ENCODE measurements at places on chromosomes 13 and 19.

DNA sequence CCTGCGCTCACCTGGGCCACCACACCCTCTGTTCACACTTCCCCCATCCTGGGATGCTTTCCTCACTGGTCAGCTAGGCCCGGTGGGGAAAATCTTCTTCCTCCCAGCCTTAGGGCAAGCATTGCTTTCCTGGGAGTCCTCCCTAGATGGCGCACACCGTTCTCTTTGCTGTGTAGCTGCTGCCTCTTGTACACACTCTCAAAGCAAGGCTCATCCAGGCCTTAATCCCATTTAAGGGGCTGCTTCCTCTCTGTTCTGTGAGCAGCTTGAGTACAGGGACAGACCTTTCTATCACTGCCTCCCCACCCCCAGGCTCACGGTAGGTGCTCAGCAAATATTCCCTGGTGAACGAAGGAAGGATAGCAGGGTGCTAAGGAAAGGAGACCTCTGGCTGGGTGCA, 11.1 kb downstream of the SLC7A10 start:
- DNase-seq: no peak

DNA sequence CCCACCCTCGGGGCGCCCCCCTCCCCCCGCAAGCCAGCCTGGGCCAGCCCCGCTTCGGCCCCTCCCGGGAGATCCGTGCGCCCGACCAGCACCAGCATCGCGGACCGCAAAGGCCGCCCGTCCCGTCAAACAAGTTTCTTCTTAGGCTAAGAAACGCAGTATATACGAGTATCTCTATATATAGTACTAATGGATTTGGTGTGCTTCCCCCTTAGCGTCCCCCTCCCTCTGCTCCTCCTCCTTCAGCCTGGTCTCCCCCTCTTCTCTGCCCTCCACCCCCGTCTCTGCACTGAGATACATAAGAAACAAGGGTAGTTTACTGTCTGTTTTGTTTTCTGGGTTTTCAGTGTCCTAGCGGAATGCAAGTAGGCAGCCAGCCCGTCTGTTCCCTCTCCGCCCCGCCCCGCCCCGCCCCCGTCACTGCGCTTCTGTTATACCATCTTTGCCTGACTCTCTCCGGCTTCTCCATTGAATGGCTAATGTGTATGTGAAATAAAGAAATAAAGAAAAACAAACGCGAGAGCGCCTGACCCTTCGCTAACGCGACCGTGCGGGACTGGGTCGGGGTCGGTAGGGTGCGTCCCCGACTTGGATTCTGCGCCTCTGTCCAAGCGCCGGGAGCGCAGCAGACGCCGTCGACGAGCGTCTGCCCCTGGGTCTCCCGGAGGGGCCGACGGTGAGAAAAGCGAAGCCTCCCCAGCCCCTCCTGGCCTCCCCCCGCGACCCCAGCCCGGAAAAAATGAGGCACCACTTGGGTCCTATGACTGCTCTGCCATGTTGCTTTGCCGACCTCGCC, 4.2 kb downstream of the LYL1 start:
- no peak for DNase-seq

GRCh38 chr13:98773921-98774320, 21.4 kb upstream of the SLC15A1 start:
- DNase-seq: no peak

GRCh38 chr13:109769275-109769674, 17.1 kb downstream of the IRS2 start:
- no peak for DNase-seq

GRCh38 chr13:79384022-79384610, 21.9 kb downstream of the RBM26 start:
- DNase-seq: no peak

GRCh38 chr19:45496349-45496953, 396 bp downstream of the RTN2 start:
- no peak for DNase-seq

GRCh38 chr19:10760273-10760944, 42.5 kb downstream of the DNM2 start:
- DNase-seq: peak; percentile 96

- DNase-seq: no peak
Measured at GRCh38 chr19:6970021-6970420, 51.2 kb downstream of the MBD3L2B start.

DNA sequence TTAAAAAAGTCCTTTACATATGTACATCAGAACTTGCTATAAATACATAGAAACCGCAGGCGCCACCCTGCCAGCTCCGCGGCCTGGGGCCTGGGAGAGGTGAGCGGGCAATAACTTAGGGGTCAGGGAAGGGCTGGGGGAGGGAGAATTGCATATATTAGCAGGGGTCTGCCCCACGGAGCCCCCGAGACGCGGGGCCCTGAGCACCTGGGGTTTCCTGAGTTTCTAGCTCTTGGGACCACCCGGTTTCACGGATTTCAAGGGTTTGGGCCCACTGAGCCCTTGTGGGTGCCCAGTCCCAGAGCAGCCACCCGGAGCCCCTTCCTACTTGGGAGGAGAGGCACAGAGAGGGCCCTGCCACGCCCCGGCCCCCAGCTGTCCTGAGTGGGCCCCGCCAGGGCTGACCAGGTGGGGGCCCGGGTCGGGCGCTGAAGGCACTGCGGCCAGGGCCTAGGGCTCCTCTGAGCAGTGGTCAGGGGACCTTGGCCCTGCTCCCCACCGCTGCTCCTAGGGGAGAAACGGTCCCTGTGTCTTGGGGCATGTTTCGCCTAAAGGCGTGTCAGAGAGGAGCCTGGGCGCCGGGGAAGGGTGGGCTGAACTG, 4.0 kb downstream of the GPX4 start:
- no peak for DNase-seq

DNA sequence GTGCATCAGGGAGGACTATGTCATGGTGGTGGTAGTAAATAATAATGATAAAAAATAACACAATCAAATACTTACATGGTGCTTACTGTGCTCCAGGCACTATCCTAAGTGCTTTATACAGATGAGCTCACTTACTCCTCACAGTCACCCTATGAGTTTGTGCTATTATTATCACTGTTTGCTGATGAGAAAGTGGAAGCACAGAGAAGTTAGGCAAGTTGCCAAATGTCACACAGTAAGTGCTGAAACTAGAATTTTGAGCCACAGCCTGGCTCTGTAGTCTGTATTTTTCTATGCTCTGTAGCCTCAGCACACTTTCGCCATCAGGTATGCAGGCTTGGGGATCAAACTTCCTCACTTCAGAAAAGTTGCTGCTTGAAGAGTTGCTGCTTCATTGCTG, 46.6 kb downstream of the HTR2A start:
- no peak for DNase-seq

GRCh38 chr13:100382785-100383184, 205.8 kb downstream of the GGACT start:
- DNase-seq: no peak

DNA sequence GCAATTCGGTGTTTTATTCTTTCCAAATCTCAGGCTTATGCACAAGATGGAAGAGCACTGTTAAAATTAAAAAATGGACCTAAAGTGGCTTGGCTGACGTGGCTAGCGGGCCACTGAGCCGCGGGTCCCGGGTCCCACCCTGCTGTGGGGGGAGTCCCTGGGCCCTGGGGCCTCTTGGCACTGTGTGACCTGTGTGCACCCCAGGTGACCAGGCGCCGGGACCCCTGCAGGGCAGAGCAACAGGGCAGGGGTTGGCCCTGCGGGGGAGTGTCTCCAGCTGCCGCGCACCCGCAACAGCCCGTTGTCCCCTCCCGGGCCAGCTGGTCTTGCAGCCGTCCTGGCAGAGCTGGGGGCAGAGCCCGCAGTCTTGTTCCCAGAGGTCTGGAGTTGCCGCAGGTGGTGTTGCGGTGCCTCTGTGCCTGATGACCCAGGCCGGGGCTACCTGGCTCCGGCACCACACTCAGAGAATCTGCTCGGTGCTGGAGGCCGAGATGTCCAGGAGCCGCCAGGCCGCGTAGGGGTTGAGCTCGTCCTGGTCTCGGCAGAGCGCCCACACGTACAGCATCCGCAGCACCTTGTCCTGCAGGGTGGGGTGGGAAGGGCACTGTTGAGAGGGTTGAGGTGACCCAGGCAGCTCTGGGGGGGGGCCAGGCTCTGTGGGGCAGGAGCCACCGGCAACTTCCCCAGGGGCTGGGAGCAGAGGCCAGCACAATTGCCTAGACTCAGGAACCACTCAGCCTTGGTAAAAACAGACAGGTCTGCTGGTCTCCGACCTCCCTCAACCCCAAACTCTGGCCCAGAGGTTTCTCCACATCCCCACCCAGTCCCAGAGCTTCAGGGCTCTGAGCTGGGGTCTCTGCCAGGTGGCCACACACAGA, 1.0 kb upstream of the CTXN1 start:
- DNase-seq: no peak

GRCh38 chr13:20728579-20729311, 25.2 kb downstream of the IL17D start:
- DNase-seq: no peak

- DNase-seq: no peak
Measured at GRCh38 chr13:104411141-104411765, 1345.0 kb upstream of the SLC10A2 start.

DNA sequence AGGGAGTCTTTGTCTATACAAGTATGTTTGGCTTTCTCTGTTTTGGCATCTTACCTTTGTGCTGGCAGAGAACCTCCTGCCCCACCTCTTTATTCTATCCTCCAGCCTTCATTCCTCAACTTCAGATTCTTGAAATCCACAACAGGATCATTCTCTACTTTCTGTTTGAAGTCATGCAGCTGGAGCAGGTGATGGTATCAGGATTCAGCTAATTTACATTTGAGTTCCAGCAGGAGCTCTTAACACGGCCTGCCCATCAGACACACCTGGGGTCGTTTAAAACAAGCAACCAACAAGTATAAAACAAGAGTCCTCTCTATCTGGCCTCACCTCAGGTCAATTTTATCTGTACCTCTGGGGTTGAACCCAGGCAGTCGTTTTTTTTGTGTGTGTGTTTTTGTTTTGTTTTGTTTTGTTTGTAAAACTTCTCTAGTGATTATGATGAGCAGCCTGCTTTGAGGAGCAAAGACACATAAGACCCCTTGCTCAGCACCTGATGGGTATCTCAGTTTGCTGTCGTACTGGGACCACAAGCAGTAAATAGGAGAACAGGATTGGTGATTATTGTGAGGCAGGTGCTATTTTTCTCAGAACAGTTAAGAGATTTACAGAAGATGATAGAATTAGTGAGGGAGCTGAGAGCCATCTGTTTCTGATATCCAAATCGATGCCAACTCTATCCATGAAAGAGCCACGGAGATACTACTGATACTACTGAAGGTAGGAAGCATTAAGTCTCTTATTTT, 78.4 kb downstream of the GPC6 start:
- no peak for DNase-seq

- no peak for DNase-seq
Measured at GRCh38 chr13:112619730-112620631, 32.0 kb upstream of the TUBGCP3 start.

- no peak for DNase-seq
Measured at GRCh38 chr13:48892688-48893075, 83.0 kb upstream of the FNDC3A start.

DNA sequence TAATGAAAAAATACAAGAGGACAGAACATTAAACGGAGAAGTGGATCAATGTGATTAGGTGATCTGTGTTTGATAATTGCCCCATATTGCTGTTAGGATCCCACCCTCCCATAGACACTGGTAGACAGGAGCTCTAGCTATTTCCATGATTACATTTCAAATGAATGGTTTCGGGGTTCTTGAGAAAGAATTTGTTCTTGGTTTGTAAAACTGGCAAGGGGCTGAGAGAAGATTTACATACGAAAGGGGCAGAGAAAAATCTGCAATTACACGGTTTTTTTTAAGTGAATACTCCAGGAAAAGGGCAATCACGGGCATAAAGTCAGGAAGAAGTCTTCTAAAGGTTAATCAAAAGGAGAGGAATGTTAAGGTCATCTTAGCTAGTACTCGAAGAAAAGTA, 2125.7 kb upstream of the PCDH20 start:
- no peak for DNase-seq

DNA sequence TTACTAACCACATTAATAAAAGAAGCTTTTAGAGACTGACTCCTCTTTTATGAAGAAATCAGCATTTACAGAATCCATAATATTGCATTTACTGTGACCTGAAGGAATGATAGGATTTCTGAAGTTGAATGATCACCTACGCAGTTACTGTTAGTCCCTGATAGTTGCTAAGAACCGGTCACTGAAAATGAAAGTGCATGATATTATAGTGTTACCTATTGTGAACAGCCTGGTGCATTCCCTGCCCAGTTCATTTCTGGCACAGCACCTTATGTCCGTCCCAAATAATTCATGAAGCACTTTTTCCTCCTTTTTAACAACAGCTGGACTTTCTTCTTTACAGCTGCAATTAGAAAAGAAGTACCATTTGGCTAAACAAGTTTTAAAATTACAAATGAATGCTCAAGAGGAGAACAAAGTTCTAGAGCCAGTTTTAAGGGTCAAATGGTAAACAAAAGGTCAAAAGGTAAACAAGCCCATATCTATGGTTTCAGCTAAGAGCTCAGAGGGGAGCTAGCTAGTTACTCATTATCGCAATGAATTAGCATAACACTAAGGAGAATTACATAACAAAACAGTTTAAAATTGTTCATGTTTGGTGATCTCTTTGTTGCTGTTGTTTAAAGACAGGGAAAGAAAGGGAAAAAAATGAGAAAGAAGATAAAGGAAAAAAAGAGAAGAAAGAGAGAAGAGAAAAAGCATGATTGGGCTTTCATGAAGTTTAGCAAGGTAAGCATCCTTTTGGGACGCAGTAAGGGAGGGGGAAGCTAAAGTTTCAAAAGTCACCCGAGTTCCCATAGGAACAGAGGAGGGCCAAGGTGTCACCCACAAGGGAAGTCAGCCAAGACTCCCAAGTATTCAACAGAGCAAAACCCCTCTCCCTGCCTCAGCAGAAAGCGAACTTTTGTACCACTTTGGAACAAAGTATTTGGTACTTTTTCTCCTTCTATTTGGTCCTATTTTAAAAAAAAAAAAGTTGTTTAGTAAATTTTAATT, 50.2 kb downstream of the FLT3 start:
- no peak for DNase-seq

GRCh38 chr13:44237276-44237767, 136.3 kb upstream of the SERP2 start:
- peak; percentile 21 for DNase-seq

- no peak for DNase-seq
Measured at GRCh38 chr19:56942756-56943155, 102.2 kb upstream of the PEG3 start.

DNA sequence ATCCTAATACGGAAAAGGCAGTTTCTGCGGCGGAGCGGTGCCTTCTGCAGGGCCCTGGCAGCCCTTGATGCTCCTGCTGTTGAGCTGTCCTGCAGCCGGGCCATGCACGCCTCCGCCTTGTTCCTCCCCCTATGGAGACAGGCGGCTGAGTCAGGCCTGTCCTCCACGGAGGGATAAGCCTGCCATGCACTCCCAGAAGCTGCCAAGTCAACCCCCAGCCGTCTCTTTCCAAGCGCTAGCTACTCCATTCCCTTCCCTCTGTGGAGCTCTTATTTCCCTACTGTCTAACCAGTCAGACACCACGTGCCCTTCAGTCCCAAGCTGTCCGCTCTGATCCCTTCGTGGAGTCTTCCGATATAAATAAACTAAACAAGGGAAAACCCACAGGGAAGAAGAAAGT, 197.0 kb downstream of the COL4A1 start:
- peak; percentile 86 for DNase-seq

GRCh38 chr19:5050905-5051304, 82.0 kb downstream of the KDM4B start:
- no peak for DNase-seq
